ENCODE measurements at places on chromosomes 7 and 10.

- peak; percentile 30 for DNase-seq
These were observed 34.1 kb upstream of the NOBOX start for GRCh38 chr7:144437370-144438191.

DNA sequence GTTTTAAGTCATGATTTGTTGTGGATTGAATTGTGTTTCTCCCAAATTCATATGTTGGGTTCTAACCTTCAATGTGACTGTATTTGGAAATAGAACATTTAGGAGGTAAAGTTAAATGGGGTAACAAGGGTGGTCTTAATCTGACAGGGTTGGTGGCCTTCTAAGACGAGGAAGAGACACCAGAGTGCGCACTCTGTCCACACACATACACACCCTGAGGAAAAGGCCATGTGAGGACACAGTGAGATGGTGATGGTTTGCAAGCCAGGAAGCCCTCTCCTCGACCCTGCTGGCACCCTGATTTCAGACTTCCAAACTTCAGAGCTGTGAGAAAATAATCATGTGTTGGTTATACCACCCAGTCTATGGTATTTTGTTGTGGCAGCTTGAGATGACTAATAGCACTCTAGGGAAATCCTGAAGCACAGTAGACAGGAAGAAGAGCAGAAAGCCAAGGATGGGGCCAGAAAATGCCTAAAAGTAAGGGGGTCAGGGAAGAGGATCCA, 28.0 kb upstream of the SEM1 start:
- no peak for DNase-seq

- DNase-seq: no peak
These were observed 65.4 kb upstream of the MXI1 start for GRCh38 chr10:110141871-110142635.

DNA sequence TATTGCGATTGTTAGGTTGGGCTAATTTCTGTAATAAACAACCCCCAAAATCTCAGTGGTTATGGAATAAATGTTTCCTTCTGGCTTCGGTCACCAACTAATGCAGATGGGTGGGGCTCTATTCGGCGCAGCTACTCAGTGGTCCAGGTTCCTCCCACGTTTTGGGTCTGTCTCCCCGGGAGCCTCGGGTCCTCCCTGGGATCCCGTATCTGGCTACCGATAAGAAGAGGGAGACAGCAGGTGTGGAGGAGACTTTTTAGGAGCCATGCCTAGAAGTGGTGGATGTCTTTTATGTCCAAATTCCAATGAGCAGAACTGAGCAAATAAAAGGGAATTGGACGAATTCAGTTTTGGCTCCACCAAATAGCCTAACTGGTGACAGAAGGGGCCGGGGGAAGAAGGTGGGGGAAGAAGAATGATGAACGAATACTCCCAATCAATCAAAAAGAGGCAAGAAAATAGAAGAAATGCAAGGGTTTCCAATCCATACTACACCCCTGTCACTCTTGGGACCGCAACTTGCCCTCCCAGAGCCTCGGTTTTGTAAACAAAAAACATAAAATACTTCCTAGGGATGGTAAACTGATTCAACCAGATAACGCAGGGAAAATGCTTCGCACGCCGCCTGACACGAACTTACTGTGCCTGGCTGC, 498 bp upstream of the C10orf53 start:
- DNase-seq: no peak

Data from HuH-7 (cell line).